ENCODE measurements at places on chromosomes 3 and 15.

DNA sequence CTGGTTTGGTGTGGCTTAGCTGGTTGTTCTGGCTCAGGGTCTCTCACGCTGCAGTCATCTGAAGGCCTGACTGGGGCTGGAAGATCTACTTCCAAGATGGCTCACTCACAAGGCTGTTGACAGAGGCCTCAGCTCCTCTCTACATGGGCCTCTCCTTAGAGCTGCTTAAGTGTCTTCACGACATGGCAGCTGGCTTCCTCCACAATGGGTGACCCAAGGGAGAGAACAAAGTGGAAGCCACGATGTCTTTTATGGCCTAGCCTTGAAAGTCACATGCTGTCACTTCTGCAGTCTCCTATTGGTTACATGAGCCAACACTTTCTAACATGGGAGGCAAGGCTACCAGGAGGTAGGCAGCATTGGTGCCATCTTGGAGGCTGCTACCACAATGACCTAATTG lies 13.4 kb upstream of the PDE8A start:
- no peak for DNase-seq

DNA sequence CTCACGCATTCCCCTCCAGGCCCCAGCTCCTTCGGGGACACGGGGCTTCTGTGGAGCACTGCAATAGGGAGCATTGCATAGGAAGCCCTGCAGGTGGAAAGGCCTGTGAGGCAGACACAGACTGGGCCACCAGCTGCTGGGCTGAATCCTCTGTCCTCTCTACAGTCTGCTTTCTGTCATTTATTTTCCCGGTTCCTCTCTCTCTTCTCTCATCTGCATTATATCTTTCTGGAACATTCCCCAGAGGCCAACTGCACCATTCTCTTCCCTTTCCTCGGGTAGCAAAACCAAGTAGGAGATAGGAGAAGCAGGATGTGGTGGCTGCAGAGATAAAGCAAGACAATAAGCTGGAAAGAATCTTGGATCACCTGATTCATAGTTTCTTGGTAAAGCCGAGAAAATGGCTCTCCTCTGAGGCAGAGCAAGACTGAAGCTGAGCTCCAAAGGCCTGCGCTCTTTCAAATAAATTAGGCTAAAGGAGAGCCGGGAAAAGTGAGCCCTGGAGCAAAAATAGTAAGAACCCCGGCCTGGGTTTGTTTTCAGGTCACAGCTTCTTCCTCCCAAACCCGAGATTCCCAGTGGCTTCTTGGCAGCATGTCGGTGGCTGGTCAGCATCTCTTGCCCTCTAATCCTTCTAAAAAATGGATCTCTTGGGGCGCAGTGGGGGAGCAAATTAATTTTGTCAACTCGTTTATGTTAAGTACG lies 5.3 kb downstream of the TM4SF4 start:
- no peak for DNase-seq

- peak; percentile 68 for DNase-seq
These were observed 52.3 kb downstream of the CCDC54 start for GRCh38 chr3:107429320-107430181.

- no peak for DNase-seq
These were observed 117.1 kb upstream of the GOLIM4 start for GRCh38 chr3:168212664-168213285.

DNA sequence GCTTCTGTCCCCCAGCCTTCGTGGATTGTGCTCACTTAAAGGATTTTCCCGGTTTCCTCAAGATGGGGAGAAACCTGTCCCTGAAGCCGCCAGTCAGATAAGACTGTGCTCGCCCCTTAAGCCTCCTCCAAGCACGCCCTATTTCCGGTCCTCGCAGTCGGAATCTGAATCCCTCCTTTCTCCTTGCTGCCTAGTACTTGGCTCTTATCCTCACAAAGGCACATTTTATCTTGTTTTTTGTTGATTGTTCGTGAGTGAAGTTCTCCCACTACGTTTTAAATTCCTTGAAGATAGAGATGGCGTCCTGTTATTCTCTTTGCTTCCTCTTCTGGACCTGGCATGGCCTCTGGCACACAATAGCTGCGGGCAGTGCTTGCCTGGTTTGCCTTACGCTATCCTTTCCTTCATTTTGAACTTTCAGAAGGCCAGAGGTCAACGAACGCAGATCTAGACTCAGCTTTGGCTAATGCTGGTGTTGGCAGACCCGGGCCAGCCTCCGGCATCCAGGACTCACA lies 1.7 kb downstream of the CLDN11 start:
- no peak for DNase-seq

DNA sequence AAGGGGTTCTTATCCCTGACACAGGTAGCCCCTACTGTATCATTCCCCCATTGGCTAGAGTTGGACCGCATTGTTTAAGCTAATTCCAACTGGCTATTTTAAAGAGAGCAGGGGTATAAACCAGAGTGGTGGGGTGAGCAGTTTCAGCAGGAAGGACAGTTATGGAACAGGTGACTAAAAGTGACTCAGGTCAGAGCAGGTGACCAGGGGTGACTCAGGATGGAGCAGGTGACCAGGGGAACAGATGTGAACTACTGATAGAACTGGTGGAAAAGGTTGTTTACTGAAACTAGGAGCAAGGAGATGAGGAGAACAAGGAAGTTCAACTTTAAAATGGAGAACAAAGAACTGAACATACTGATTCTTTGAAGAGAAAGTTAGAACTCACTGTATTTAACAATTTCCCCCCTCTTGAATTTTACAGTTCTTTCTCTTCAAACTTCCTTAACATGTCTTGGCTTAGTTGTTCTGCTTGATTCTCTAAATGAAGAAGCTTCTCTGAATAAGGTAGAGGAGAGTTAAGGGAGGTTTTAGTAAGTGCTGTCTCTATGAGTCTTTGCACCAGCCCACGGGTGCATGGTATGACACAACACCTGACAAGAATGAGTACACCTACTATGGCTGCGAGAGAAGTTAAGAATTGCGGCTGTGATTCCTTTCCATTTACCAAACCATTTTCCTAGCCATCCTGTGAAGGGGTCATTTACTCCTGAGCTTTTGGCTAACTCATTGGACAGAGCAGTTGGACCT lies 83.4 kb upstream of the WNT7A start:
- DNase-seq = no peak

GRCh38 chr3:99674086-99674789 lies 35.8 kb downstream of the COL8A1 start:
- DNase-seq = no peak

GRCh38 chr3:105923140-105923539 lies 54.3 kb upstream of the CBLB start:
- no peak for DNase-seq

DNA sequence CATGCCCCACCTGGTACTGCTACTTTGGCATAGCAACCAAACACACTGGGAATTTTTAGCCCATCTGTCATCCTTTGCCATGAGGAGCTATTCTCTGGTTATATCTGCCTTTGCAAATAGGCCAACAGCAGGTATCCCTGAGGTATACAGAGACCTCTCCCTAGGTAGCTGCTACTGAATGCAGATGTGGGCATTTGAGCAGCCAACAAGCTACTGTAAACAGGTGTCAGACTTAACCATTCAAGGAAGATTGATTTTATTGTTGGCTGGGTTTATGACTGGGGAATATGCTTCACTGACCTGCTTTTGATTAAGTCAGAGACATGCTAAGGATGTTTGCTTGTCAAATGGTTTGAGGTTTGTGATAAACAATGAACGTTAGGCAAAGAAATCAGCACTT lies 183.2 kb downstream of the OXSM start:
- no peak for DNase-seq

DNA sequence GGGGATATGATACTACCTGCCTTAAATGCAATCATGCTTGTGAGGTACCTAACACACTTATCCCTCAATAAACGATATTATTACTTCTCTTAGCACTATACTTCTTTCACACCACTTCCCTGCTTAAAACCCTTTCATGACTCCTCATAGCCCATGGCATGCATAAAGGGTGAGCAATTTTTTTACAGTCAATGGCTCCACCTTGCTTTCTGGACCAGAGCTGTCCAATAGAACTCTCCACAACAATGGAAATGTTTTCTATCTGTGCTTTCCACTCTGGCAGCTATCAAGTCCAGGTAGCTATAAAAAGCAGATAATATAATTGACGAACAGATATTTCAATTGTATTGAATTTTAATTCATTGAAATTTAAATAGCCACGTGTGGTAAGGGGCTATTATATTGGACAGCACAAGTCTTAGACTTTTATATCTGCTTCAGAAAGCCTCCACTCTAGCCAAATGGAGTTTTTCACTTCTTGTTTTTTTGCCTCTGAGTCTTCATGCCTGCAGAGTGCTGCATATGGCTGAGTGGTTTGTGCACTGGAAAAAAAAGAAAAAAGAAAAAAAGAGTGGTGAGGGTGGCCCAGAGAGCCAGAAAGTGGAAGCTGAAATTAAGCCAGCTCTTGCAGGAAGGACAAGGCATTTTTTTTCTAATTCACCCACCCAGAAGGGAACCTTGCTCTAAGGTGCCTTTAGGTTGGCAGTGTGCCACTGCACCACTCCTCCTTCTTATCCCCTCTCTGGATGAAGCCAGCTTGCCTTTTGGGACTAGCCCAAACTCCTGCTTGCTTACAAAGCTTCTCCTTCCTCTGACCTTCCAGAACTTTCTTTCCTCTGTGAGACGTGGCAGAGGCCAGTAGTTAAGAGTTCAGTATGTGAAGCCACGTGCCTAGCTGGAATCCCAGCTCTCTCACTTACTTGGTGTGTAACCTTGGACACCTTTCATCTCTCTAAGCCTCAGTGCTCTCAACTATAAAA lies 239.0 kb upstream of the LRTM1 start:
- no peak for DNase-seq

DNA sequence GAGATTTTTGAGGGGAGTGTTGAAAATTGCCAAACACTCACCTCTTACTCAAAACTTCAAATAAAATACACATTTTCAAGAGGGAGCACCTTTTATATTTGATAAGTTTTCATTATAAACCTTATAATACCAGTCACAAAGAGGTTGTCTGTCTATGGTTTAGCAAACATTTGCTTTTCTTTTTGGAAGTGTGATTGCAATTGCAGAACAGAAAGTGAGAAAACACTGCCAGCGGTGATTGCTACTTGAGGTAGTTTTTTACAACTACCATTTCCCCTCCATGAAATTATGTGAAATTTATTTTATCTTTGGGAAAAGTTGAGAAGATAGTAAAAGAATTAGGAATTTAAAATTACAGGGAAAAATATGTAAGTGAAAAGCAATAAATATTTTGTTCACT lies 20.1 kb downstream of the DIPK2A start:
- DNase-seq = no peak

- no peak for DNase-seq
These were observed 304.5 kb upstream of the GPR149 start for GRCh38 chr3:154734468-154734867.

DNA sequence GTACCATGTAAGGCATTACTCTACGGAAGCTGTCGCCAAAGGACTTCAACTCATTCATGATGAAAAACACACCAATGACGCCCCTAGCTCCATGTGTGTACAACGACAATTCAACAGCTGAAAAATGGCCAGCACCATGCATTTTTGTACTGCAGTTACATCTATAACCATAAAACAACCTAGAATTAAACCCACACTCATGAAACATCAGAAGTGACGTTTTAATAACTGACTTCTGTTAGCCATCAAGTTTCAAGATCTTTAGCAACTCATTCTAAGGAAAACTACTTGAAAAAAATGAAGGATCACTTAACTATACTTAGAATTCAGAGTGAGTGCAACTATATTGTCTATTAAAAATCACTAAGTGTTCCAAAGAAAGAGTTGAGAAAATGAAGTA lies 84.9 kb downstream of the RFTN1 start:
- no peak for DNase-seq

- DNase-seq = no peak
These were observed 7.3 kb downstream of the RPSA start for GRCh38 chr3:39413691-39414420.

All from CD4-positive, alpha-beta T cell treated with Interleukin-12 subunit alpha and Interleukin-12 subunit beta, for 1 hour (primary cell).